Kidney epithelial cell (primary cell): ENCODE measurements at places on chromosomes 7 and 10.

GRCh38 chr7:116197360-116197759 lies 13.0 kb upstream of the TES start:
- DNase-seq: no peak

DNA sequence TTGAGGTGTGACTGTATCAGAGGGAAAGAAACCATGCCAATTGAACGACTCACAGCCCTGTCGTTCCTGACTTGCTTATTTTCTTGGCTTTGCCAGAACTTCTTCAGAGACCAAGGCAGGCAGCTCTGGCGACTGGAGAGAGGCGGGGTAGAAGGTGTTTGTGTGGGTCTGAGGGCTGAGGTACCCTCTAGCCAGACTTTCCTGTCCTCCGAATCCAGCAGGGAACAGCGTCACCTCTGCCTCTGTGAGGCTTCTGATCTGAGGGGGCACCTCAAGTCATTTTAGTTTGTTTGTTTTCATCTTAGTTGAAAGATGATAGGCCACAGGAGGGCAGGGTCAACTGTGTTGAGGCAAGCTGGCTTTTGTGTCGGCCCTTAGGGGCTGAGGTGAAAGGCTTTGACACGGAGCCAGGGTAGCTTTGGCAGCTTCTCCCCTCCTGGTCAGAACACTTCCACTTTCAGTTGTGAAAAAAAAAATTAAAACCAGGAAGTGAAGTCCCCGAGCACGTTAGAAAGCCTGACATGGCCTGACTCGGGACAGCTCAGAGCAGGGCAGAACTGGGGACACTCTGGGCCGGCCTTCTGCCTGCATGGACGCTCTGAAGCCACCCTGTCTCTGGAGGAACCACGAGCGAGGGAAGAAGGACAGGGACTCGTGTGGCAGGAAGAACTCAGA lies 1.9 kb downstream of the ACSL5 start:
- no peak for DNase-seq

DNA sequence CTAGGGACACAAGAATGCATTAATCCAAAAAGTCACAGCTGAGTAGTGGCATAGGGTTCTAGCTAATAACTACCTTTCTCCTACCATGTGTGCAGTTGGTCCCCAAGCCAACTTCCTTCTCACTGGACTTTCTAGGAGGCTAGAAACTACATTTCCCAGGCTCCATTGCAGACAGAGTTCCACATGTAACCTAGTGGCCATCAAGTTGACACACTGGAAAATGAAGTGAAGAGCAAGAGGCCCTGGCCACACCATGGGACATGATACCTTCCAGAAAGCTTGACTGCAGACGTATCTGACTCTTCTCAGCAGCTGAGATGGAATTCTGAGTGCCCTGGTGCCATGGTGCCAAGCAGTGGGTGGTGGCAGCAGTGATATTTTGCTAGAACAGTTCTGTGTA lies 49.8 kb upstream of the TMEM273 start:
- DNase-seq: no peak

DNA sequence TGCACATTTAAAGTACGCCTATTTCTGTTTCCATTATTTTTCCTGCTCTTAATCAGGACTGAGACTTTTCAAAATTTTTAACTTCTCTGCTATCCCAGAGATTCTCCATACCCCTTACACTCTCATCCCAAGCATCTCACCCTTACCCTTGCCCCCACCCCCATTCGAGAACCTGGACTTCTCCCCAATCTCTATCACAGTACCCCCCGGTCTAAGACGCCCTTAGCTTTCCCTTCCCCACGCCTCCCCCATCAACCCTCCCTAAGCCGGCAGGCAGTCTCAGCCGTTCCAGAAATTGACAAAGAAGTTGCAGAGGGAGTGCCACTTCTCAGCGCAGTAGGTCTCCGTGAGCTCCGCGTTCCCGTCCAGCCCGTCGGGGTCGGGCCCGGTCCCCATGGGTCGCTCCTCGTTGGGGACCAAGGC lies 1.4 kb downstream of the FGFBP3 start:
- no peak for DNase-seq

DNA sequence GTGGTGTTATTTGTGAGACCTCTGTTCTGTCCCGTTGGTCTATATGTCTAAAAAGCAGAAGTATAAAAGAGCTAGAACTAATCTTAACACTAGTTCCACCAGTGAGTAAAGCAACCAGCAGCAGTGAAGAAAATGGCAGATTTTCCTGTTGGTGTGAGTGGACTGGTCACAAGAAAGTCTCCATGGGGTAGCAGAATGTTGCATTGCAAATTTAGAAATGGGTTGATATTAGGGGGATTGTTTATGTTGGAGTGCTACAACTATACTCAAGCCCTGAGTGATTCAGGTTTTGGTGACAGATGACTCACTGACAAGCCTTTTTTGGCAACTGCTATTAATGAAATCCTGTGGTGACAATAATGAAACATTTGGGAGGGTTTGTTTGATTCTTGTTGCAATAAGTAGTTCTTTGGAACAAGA lies 5.6 kb downstream of the AVL9 start:
- no peak for DNase-seq

DNA sequence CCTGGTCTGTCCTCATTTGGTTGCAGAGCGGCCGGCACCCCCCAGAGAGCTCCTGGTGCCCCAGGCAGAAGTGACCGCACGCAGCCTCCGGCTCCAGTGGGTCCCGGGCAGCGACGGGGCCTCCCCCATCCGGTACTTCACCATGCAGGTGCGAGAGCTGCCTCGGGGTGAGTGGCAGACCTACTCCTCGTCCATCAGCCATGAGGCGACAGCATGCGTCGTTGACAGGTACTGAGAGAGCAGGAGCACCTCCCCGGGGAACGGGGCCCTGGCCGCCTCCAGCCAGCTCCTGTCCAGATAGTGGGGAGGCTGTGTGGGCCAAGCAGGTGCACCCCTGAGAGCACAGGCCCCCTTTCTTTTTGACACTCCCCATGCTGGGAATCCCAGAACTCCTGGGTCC lies 532.9 kb upstream of the FOXK1 start:
- no peak for DNase-seq

GRCh38 chr10:6089334-6090219 lies 743 bp downstream of the RBM17 start:
- DNase-seq: no peak

GRCh38 chr10:100377830-100378229 lies 30.8 kb downstream of the SCD start:
- DNase-seq: no peak

DNA sequence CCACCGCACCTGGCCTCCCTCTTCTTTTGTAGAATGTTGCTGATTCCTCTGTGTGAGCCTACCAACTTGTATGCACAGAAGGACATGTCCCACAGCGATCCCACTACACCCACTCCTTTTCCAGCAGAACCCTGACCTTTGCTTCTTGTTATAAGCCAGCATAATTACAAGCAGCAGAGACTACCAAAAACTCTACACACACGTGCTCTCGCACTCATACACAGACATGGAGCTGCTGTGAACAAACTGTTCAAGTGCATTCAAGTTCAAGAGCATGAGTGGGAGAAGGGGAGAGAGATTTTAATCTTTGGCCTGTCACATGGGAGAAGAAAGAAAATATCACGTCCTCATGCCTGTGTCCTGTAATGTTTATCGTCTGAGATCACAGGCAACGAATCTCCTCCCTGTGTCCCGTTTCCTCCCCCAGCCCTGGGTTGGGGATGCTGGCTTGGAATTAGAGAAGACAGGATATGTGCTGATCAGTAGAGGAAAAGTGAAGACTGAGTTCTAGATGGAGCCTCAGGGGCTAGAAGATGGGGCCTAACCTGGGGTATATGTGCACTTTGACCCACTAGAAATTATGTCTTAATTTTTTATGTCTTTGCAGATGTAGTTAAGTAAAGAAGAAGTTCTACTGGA lies 79.6 kb downstream of the NHLRC2 start:
- DNase-seq: no peak

- no peak for DNase-seq
Observed at GRCh38 chr10:75825661-75826060, 394.2 kb downstream of the LRMDA start.

GRCh38 chr10:88343761-88344484 lies 239.2 kb downstream of the RNLS start:
- no peak for DNase-seq

- DNase-seq: no peak
Observed at GRCh38 chr7:131642429-131642828, 86.0 kb upstream of the PODXL start.

- DNase-seq: no peak
Observed at GRCh38 chr10:31758495-31758894, 170.1 kb downstream of the ARHGAP12 start.

DNA sequence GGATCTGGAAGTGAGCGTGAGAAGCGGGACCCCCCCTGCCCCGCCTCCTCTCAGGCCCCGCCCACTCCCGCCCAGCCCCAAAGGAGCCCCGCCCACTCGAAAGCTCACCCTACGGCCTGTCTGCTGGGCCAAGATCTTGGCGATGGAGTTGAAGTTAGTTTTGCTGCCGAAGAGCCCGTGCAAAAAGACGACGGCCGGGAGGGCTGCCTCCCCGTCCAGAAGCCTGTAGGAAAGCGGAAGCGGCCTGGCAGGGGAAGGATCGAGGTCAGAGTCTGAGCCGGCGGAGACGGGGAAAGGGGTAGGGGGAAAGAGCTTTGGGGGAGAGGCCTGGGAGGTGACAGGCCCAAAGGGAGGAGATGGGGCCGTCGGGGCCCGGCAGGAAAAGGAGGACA lies 386 bp downstream of the ABHD11 start:
- no peak for DNase-seq

GRCh38 chr7:12244129-12244528 lies 33.0 kb downstream of the TMEM106B start:
- no peak for DNase-seq

GRCh38 chr7:141335164-141335563 lies 216.0 kb upstream of the AGK start:
- DNase-seq: no peak

DNA sequence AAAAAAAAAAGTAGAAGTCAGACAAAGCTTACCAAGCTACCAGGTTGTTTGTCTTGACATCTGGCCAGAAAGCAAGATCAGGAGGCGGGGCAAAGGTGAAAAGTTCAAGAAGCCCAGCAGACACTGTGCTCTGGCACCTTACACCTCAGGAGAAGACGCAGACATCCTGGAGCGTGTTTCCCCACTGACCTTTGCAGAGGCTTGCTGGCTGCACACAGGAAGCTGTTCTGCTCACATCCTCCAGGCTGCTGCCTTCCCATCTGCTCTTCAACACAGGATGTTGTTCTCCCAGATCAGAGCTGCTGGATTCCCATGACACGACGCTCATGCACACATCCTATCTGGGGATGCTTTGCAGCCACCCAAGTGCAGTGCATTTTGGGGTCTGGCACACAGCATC lies 174.4 kb upstream of the KIAA1217 start:
- no peak for DNase-seq

- DNase-seq: no peak
Observed at GRCh38 chr7:151003572-151003971, 12.8 kb downstream of the NOS3 start.

GRCh38 chr7:69749994-69750393 lies 151.7 kb downstream of the AUTS2 start:
- no peak for DNase-seq

DNA sequence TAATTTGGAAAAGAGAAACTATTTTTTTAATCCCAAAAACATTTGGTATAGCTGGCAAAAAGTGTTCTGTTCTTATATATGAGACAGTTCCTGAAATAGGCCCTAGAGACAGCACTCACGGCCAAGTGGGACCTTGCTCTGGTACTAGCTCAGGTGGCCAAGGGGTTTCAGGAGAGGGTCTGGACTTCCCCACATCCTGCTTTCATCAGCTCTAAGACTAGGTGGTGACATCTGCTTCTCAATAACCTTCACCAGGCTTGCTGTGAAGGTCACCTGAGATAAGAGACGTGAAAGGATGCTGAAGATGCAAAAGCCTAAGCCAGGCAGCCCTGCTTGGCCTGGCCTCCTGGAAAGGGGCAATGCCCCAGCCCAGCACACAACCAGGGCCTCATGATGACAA lies 40.6 kb downstream of the RBM28 start:
- DNase-seq: no peak

- DNase-seq: no peak
Observed at GRCh38 chr7:66964411-66964810, 31.0 kb downstream of the SBDS start.

- DNase-seq: no peak
Observed at GRCh38 chr7:107712025-107712424, 31.9 kb upstream of the CBLL1 start.

DNA sequence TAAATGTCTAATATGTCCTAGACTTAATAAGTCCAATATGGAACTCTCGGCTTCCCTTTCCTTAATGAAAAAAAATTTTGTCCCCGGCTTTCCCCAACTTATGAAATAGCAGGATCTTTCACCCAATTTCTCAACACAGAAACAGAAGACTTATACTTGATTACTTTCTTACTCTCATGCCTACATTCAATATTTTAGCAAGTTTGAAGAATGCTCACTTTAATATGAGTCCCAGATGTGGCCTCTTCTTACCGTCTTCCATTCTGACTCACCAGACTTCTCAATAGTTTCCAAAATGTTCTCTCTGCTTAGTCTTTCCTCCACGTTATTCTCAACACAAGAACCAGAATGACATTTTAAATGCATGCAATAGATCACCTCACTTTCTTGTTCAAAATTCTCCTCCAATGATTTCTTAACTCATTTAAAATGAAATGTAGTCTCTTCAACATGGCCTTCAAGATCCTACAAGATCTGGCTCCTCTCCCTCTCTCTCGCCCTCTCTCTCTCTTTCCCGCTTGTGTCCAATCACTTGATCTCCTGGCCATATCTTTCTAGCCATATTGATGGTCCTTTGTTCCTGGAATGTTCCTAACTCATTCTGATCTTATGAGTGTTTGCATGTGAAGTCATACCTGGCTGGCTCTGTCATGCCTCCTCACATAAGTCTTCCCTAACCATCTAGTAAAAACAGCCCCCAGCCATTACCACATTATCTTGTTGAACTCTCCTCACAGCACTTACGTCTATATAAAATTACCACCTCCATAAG lies 119.7 kb upstream of the FAM3C start:
- DNase-seq: no peak

GRCh38 chr7:154591544-154591943 lies 411.4 kb downstream of the PAXIP1 start:
- no peak for DNase-seq

GRCh38 chr7:41567731-41568114 lies 135.2 kb downstream of the INHBA start:
- DNase-seq: no peak

GRCh38 chr7:34247468-34247867 lies 342.1 kb downstream of the BMPER start:
- peak; percentile 21 for DNase-seq

- peak; percentile 98 for DNase-seq
Observed at GRCh38 chr7:131235489-131236317, 92.0 kb upstream of the MKLN1 start.

GRCh38 chr7:100584683-100585510 lies 1.0 kb downstream of the LRCH4 start:
- DNase-seq: no peak

GRCh38 chr7:134098072-134098471 lies 29.1 kb upstream of the LRGUK start:
- DNase-seq: no peak

- DNase-seq: no peak
Observed at GRCh38 chr7:131898418-131898817, 342.0 kb upstream of the PODXL start.

DNA sequence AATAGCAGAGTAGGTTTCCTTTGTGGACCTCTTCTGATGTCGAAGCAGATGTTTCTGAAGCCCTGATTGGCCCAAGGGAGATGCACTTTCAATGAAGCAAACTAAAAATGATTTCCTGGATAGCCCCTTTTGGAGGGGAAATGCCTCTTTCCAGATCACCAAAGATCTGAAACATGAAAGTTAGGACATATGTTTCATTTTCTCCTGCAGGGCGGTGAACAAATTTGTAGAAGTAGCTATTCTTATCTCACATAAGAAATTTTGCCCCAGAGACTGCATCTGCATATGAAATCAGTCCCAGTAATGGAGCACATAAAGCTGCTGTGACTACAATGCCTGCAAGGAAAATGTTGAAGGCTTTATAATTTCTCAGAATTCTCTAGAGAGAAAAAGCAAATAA lies 56.0 kb downstream of the THSD7A start:
- DNase-seq: no peak
